ENCODE measurements at places on chromosomes 5 and 9.

- no peak for DNase-seq
These were observed 59.8 kb downstream of the CPLANE1 start for GRCh38 chr5:37189355-37189754.

GRCh38 chr5:149667084-149667828, 62.9 kb upstream of the PPARGC1B start:
- DNase-seq, result no peak

GRCh38 chr5:78757269-78758053, 108.9 kb upstream of the LHFPL2 start:
- no peak for DNase-seq

GRCh38 chr9:136615631-136616306, 46.9 kb upstream of the EGFL7 start:
- DNase-seq, result no peak

GRCh38 chr9:107102011-107102410, 181.1 kb upstream of the RAD23B start:
- DNase-seq, result no peak

DNA sequence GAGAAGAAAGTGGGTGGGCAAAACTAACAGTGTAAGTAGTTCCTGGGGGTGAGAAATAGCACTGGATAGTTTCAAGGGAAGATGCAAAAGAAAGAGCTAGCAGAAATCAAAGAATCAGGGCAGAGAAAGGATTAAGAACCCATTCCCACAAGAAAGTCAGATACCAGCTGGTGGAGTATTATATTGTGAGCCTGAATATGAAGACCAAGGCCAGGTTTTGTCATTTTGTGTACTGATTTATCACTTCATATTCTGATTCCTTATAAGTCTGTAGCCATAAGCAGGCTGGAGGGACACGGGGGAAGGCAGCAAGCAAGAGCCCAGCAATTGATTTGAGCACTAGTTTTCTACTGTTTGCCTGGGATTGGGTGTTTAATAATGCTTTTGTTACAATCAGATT, 80.2 kb downstream of the FREM1 start:
- DNase-seq, result no peak

DNA sequence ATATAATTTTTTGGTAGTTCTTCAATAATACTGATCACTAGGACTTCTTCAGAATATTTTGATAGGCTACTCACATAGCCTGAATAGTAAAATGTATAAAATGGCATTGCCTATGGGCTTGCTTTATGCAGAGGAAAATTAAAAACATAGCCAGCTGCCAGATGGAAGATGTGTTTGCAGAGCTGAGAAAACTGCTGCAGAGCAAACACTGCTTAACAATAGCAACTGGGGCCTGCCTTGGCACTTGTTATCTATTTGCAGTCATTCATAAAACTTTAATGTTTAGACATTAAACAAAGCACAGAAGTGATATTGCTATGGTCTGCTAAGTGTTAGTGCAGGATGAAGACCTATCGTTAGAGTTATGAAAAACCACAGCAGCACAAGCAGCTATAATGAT, 151.5 kb upstream of the SMC2 start:
- no peak for DNase-seq

GRCh38 chr5:55101556-55102276, 730 bp upstream of the GZMA start:
- DNase-seq, result no peak

- DNase-seq, result no peak
These were observed 505.5 kb upstream of the WWC1 start for GRCh38 chr5:167785901-167786300.

DNA sequence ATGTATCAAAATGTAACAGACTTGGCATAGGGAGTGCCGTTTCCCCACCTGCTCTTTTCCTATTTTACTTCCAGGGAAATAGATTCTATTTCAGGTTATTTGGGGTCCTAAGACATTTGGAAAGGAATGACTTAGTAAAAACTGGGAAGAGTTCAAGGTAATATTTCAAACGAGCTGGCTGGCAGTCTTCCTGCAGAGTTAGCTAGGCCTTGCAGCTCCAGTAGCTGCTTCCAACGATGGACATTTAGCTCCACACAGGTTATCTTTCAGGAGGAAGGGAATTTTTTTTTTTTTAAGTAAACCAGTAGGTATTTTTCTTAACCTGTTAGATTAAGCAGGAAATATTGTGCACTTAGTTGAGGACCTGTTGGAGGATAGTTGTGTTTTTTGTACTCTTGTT, 45.2 kb downstream of the TLE4 start:
- DNase-seq, result no peak

- no peak for DNase-seq
These were observed 99.9 kb downstream of the ANKRD18B start for GRCh38 chr9:33623658-33624586.

- no peak for DNase-seq
These were observed 146.9 kb upstream of the SLC1A3 start for GRCh38 chr5:36459176-36460135.

GRCh38 chr5:98128271-98128670, 645.2 kb upstream of the RGMB start:
- no peak for DNase-seq

- no peak for DNase-seq
These were observed 52.1 kb upstream of the EQTN start for GRCh38 chr9:27348785-27349697.

DNA sequence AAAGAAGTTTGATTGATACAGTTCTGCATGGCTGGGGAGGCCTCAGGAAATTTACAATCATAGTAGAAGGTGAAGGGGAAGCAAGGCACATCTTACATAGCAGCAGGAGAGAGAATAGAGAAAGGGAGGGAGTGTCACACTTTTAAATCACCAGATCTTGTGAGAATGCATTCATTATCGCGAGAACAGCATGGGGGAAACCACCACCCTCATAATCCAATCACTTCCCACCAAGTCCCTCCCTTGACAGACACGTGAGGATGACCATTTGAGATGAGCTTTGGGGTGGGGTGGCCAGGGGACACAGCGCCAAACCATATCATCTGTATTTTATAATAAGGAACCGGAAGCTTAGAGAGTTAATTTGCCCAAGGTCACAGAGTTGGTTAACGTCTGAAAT, 13.7 kb upstream of the FOCAD start:
- no peak for DNase-seq

DNA sequence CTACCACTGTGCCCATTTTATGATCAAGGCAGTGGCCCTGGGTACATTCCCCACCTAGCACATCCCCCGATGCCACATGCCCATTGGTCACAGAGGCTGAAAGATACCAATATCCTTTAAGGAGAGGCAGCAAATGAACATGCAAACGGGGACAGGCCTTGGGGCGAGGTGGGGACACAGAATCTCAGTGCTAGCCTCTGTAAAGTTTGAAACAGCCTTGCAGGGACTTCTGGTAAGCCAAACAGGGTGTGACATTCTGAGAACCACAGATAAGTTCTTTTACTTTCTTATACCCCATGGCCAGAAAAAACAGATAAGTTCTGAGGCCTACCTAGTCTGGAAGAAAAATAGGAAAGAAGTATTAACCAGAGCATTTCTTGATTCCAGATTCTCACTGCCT, 60.5 kb downstream of the ACER2 start:
- DNase-seq, result no peak

Measured in esophagus squamous epithelium (tissue), 5 donors.